NCI-H524 treated with DMSO at 0.1 percent for 48 hours (cell line): ENCODE measurements at places on chromosomes 3 and 15.

DNA sequence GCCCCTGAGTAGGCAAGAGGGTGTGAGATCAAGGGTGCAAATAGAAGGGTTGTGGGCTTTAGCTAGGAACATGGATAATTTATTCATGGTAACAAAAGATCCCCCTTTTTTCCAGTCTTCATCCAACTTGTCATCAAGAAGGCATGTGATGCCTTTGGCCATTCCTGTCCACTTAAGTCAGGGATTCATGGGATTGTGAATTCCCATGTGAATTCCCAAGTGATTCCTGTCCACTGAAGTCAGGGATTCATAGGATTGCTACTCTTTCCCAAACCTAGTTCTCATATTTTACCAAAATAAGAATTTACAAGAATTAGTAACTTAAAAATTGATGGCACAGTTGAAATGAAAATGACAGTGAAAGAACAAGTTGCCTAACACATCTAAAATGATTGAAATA, 40.8 kb downstream of the HMG20A start:
- no peak for DNase-seq

- DNase-seq = no peak
Measured at GRCh38 chr3:68919000-68919399, 13.3 kb downstream of the TAFA4 start.

DNA sequence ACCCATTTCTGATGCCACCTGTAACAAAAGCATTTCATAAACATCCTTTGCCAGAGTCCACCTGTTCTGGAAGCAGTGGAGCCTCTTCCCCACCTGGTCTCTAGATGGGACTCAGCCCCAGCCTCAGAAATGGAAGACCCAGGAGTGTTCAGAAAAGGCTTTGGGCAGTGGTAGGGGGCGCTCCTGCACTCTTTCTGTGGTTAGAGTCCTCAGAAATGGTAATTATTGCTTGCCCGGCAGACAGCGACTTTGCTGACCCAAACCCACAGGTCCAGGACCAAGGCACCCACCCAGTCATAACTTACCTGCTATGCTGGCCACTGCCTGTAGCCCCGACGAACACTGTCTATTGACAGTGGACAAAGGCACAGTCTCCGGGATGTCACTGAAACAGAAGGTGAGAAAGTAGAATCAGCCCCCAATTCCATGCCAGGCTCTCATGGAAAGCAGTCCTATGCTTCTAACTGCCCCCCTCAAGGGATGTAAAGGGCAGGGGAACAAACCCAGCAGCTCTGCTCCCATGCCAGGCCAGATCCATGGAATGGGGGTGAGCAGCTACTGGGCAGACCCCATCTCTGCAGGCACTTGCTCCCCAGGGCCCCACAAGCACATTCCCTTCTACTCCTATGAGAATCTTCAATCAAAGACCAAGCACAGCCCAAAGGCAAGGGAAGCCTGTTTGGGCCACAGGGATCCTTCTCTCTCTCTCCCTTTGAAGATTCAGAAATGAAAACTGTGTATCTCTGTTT, 5.1 kb downstream of the ACAA1 start:
- no peak for DNase-seq

DNA sequence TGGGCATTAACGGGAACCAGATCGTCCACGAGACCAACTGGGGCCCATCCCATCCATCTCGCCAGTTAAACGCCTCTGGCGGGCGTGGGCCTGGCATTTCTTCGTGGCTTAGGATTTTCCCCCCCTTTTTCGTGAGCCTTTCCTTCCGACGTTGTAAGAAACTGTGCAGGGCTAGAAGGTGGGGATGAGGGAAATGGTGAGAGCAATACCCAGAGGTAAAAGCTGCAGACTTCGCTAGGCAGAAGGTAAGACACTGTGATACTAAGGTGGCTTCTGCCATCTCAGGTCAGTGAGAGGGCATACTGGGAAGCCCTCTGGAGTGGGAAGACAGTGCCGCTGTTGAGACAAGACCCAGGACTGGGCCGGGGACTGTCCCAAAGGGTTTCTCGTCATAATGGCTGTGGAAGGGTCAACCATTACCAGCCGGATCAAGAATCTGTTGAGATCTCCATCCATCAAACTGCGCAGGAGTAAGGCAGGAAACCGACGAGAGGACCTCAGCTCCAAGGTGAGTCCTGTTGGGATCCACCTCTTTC, 666 bp downstream of the MAPKBP1 start:
- no peak for DNase-seq

DNA sequence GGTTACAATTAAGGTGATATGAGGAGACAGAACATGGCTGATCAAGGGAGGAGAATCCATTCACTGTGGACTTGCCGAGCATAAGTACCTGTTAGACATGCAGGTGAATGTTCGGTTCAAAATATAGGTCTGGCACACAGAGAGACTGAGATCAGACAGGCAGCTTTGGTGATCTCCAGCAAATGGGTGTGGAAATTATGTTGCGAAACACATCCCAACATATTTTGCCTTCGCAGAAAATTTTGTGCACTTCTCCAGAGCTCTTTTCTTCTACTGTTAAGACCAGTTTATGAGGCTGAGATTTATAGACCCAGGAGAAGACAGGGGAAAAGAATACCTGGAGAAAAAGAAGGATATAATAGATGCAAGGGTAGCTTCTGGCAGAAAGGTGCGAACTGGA, 183.2 kb downstream of the NEK10 start:
- no peak for DNase-seq

- no peak for DNase-seq
Measured at GRCh38 chr3:112129925-112130637, 3.0 kb downstream of the GCSAM start.

GRCh38 chr3:164231718-164232117, 846.6 kb downstream of the SI start:
- DNase-seq = no peak

GRCh38 chr3:10753964-10754363, 62.1 kb upstream of the SLC6A11 start:
- DNase-seq = no peak

- DNase-seq = no peak
Measured at GRCh38 chr3:56624725-56625124, 58.3 kb downstream of the TASOR start.

GRCh38 chr3:15264486-15264885, 58.4 kb downstream of the CAPN7 start:
- no peak for DNase-seq

DNA sequence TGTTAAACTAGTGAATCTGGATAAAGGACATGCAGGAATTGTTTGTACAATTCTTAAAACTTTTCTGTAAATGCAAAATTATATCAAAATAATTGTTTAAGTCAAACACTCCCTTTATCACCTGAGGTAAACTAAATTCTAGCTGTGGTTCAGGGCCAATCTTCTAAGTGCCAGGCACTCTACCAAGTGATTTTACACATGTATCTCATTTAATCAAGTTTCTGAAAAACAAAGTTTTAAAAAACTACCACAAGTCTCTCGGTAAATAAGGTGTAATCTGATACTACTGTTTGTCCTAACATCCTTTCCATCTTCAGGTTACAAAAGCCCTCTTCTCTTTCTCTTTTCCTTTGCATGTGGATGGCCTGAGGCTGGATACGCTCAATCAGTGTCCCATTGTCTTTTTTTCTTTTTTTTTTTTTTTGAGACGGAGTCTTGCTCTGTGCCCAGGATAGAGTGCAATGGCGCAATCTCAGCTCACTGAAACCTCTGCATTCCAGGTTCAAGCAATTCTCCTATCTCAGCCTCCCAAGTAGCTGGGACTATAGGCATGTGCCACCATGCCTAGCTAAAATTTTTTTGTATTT, 19.3 kb downstream of the IFT80 start:
- DNase-seq = no peak

- no peak for DNase-seq
Measured at GRCh38 chr3:44506961-44507360, 29.5 kb upstream of the ZNF445 start.

GRCh38 chr15:97182581-97182980, 777.9 kb upstream of the ARRDC4 start:
- no peak for DNase-seq

DNA sequence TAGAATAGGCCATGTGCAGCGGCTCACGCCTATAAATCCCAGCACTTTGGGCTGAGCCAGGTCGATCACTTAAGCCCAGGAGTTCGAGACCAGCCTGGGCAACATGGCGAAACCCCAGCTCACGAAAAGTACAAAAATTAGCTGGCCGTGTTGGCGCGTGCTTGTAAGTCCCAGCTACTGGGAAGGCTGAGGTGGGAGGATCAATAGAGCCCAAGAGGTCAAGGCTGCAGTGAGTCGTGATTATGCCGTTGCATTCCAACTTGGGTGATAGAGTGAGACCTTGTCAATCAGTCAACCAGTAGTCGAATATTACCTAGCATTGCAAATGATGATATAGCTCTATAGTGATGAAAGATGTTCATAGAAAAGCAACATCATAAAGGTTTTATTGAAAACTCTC, 51.9 kb downstream of the USP8 start:
- DNase-seq = no peak

GRCh38 chr3:31013843-31014242, 119.4 kb upstream of the GADL1 start:
- DNase-seq = no peak

GRCh38 chr15:37014137-37014536, 86.2 kb downstream of the MEIS2 start:
- DNase-seq = no peak

GRCh38 chr3:153785901-153786300, 335.3 kb upstream of the ARHGEF26 start:
- DNase-seq = no peak

DNA sequence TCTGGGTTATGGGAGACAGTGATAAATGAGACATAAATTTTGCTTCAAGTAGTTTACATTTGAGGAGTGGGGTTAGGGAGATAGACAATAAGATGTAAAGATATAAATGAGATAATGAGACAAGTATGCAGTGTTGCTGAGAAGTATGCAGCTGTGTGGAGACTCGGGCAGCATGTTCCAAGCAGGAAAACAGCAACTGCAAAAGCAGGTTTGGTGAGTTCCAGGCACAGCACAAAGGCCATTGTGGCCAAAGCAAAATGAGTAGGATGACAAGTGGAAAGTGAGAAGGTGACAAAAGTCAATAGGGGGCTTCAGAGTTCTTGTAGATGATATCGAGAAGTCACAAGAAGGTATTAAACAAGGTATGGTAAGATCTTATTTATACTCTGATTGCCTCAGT, 259.1 kb upstream of the PEX5L start:
- no peak for DNase-seq

- no peak for DNase-seq
Measured at GRCh38 chr15:59022188-59022587, 34.7 kb downstream of the RNF111 start.

- no peak for DNase-seq
Measured at GRCh38 chr15:66251790-66252684, 1.5 kb downstream of the MEGF11 start.

GRCh38 chr15:78315686-78316282, 16.4 kb upstream of the SKIC8 start:
- DNase-seq = peak; percentile 45

- no peak for DNase-seq
Measured at GRCh38 chr3:15750879-15751278, 46.9 kb downstream of the ANKRD28 start.

DNA sequence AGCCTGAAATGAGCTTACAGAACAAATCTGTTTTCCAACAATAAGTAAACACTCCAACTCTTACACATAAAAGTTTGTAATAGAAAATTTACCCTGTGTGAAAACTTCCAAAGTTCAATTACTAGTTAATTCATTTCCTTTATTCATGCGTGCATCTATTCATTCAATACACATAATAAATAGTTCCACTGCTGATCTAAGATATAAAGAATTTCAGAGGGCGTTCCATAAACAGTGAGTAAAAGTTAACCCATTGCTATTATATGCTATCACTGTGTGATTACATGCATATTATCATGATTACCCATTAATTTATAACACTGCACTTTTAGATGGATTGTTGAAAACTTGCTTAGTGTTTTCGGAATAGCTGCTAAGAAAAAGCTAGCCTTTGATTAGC, 36.2 kb upstream of the CFAP20DC start:
- DNase-seq = no peak

- peak; percentile 1 for DNase-seq
Measured at GRCh38 chr3:66037330-66037985, 1.3 kb downstream of the MAGI1 start.

DNA sequence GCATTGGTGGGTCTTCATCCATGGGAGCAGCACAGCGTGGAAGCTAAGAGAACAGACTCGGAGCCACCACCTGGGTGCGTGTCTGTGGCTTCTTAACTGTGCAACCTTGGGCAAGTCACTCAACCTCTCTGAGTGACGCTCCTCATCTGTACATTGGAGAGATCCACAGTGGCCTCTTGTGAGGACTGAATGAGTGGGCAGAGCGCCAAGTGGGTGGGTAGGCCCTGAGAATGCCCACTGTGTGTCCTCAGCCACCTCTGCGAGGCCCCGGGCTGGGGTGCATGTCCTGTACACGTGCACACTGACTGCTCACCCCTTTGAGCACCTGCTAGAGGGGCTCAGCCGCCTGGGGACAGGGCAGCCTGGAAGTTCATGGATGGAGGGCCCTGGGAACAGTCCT, 99.6 kb upstream of the PRR23E start:
- DNase-seq = no peak

DNA sequence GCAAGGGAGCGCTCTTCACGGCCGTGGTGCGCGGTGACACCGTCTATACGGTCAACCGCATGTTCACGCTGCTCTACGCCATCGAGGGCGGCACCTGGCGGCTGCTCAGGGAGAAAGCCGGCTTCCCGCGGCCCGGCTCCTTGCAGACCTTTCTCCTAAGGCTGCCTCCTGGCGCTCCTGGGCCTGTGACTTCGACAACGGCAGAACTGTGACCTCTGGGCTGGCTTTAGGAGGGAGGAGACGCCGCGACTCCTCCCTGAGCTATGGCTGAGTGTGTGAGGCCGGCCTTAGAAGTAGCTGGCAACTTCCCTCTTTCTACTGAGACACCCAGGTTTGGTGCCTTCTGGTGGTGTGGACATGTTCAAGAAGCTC, 1.4 kb downstream of the KBTBD13 start:
- no peak for DNase-seq

DNA sequence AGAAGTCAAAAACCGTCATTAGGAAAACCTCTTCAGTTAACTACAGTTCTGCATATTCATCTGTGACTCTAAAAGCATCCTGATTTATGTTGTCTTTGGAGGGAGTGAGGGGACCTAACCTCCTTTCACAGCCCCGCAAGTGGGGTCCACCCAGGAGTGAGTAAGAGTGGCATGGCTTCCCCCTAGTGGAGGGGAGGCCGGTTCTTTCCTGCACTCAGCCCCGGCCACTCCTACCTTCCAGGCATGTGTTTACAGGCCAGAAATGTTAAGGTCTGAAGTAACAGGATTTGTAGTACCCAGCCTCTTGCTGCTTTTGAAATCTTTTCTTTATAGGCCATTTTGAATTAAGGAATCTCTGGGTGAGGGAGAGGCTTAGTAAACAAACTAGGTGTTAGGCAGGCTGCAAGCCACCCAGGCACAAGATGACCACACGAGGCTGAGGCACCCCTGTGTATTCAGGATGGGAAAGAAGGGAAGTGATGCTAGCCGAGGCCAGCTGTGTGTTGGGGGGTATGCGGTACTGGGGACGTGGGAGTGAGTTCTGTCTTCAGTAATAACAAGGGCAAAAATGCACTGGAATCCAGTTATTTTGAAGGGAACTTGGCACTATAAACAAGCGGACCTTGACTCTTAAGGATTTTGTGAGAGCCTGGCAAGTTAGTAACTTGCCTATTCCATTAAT, 50.5 kb downstream of the CTDSPL start:
- no peak for DNase-seq

- DNase-seq = no peak
Measured at GRCh38 chr3:130291148-130291547, 54.3 kb upstream of the COL6A5 start.

- no peak for DNase-seq
Measured at GRCh38 chr3:171190668-171191067, 164.1 kb upstream of the SLC2A2 start.
